Stimulated activated CD8-positive, alpha-beta memory T cell treated with anti-CD3 and anti-CD28 coated beads, Interleukin-15, amount 100 ng/mL, for 24 hours (primary cell): ENCODE measurements at places on chromosomes 7 and 10.

- DNase-seq, result no peak
These were observed 24.4 kb downstream of the IPMK start for GRCh38 chr10:58243269-58243668.

DNA sequence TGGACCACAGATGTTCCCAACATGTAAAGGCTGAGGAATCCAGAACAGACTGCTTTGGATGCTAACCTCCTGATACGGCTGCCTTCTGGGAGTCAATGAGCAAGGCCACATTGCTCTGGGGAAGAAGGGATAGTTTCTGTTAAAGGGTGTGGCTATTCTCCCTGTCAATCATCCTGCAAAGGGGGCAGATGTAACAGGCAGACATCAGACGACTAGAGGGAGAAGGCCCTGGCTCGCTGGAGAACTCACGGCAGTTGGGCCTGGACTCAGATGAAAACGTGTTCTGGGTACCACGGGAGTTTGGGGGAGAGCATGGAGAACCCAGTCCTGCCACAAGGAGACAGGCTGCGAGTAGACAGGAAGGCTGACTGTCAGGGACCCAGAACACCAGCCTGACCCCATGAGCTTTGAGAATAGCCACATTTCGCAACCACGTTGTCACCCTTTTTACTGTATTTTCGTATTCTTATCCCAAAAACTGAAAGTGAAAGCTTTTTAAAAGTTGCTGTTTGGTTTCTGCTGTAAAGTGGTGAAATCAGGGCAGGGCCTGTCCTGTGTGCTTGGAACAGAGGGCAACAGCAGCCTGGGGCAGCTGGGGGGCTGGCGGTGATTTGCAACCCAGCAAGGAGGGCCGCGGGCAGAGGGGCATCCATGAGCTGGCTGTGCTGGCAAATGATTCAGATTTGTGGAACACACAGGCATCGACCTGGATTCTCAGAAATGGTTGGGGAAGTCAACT lies 95.3 kb downstream of the MYOF start:
- DNase-seq, result no peak

DNA sequence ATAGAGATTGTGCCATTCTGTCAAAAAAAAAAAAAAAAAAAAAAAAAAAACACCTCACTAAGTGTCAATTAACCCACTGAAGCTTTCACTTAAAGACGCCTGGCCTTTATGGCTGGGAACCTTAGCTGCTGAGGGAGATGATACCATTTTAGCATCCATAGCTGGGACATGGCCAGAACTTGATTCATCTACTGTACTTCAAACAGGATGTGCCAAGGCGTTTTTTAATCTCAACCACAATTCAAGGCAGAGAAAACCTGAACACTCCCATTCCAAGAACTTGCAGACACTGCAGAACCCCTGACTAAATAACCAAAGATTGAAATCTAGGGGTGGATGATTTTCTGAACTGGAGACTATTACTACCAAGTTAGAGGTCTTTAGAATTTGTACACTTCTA lies 996.6 kb downstream of the SORCS1 start:
- no peak for DNase-seq

- DNase-seq, result no peak
These were observed 27.9 kb downstream of the GTF2IRD1 start for GRCh38 chr7:74481458-74482196.

- no peak for DNase-seq
These were observed 64.9 kb downstream of the STEAP1B start for GRCh38 chr7:22435105-22435504.

DNA sequence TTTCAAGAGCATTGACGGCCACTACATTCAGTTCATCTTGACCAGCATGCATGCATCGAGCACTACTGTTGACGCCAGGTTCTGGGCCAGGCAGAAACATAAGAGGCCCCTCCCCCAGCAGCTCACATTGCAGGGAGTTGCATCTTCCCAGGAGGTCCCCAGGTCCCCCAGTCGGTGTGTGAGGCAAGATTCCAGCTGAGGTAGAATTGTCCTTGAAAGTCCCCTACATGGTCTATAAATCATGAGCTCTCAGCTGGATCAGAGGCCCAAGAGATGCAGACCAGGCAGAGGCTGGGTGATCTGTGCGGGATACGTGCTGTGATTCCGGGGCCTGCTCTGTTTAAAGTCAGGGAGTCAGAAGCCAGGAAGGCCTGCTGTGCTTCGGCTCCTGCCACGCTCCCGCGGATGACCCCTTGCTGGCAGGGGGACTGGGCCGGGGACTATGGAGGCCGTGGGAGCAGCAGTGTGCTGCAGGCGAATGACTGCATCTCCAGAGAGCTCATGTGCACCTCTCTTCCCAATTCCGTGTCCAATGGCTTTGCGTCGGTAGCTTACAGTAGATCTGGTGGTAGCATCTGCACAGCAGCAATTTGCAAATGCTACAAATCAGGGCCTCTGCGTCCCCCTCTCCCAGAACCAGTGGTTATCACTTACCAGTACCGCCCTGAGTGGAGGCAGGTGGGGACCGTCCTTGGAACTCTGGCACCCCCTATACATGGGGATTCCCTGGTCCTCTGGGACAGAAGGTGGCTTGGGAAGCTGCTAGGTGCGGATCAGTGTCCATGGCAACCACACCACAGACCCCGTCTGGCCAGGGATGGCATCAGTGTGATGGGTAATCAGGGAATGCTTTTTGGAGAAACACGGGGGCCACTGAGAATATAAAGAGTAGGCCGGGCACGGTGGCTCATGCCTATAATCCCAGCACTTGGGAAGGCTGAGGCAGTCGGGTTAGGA lies 93.6 kb downstream of the RGS10 start:
- DNase-seq, result no peak

GRCh38 chr7:17104419-17104818 lies 194.0 kb upstream of the AHR start:
- no peak for DNase-seq

DNA sequence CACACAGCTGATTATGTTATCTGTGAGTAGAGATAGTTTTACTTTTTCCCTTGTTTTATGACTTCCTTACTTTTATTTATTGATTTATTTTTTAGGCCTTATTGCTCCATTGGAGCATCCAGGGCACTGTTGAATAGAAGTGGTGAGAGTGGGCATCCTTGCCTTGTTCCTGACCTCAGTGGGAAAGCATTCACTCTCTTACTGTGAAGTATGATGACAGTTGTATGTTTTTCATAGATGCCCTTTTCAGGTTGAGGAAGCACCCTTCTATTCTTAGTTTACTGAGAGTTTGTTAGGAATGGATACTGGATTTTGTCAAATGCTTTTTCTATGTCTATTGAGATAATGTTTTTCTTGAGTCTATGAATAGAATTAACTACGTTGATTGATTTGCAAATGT lies 88.6 kb downstream of the XRCC2 start:
- DNase-seq, result no peak

GRCh38 chr7:128735436-128735835 lies 3.7 kb upstream of the CALU start:
- no peak for DNase-seq

DNA sequence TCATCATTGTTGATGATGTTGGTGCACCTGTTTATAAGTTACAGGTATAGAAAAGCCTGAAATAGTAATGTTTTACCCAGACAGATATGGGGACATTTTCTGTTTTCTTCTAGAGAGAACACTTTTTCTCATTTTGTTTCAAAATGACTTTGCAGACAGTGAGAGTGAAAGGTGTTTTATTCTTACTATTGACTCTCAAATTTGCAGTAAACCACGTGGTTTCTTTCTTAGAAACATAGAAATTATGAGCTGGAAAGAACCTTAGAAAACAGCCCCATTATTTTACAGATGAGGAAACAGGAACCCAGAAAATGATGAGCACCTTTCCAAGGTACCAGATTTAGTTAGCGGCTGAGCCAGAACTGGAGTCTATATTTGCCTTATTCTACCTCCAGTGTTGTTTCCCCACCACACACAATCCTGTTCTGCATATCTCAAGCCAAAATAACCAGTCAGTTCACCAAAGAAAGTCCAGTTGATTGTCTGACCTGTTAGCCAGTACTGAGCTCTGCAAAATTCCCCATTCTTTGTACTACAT lies 138.9 kb upstream of the AHR start:
- no peak for DNase-seq

- no peak for DNase-seq
These were observed 10.9 kb upstream of the CDK1 start for GRCh38 chr10:60767424-60767823.

DNA sequence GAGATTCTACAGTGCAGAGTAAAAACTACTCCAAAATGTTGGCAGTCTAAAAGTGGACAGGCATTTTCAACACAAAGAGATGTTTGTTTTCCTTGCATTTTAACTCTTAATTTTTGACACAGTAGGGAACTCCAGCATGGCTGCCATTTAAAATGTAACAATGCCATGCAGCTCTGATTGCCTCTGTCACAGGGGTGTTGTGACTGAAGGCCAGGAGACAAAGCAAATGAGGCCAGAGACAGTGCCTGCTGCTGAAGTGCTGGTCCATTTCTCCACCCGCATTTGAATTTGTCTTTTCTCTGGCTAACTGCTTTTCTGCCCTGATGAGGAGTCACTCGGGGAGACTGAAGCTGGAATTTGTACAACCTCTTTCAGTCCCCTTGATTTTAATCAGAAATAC lies 710.6 kb upstream of the GALNT17 start:
- DNase-seq, result no peak
